ENCODE measurements at places on chromosomes 1 and 21.

DNA sequence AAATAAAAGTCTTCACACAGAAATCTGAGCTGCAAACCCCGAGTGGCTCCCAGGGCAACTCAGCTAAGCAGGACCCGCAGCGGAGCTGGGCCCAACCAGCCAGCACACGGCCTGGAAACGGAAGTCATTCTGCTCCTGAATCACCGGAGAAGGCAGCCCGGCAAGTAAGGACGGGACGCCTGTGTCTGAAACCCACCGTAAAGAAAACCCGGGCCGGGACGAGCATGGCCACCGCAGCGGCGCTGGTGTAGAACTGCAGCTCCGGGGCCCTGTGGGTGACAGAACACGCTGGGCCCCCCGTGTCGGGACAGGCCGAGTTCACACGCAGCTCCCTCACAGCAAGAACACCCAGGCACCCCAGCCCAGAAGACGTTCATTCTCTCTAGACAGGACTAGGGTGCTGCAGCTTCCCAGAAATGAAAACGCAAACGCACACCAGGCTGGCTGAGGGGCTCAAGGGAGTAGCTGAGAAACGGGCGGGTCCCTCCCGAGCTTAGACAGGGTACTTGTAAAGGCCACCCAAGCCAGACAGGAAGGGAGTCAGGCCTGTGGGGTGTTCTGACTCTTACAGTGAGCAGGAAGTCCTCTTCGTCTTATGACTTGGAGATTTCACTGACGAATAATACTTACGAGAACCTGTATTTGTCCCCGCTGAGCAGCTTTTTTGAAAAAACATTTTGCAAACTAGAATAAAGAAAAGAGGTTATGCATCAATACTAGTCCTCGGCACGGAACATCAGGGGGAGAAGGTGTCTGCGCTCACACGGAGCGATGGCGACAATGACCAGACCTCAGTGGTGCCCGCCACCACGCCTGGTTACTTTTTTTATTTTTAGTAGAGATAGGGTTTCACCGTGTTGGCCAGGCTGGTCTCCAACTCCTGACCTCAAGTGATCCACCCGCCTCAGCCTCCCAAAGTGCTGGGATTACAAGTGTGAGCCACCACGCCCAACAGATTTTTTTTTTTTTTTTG, 10.9 kb upstream of the CDK11B start:
- DNase-seq = no peak

DNA sequence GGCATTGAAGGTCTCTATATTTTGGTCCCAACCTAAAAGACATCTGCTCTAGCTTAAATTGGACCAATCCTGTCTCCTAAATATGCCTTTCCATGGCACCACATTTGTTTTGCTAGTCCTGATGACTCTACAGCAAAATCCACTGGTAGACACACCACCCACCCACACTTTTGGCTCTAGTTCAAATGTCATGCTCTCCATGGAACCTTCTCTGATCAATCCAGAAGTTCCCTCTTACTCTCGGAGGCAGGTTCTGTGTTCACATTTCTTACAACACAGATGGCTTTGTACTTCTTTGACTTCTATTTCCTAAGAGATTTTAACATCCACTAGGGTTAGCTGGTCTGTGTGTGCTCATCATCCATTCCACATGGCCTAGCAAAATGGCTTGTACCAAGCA, 151.3 kb downstream of the APP start:
- DNase-seq = no peak

DNA sequence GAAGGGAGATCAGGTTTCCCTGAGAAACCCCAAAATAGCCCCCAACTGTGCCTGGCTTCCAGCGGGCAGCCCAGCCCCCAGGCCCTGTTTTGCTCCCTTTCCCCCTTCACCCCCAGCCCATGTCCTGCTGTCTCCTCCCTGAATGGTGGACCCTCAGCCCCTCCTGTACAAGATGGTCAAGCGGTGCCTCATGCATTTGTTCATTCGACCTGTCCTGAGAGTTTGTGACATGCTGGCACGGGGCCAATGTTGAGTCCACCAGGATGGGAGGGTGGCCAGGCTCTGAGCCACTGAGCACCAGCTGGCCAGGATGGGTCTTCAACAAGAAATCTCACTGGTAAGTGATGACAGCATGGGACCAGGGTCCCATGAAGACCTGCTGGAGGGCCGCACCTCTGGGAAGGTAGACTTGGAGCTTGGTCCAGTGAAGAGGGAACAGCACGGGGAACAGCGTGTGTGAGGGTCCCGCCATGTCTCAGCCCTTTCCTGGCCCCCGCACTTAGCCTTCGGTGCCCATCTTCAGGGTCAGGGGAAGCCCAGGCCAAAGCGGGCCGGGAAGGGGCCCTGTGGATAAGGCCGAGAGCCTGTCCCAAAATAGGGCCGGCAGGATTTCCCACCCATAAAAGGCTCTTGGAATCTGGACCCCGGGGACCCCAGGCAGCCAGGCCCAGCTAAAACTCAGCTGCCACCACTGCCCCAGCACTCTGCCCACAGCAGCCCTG, at the start of gene CALML6:
CALML6 (plus strand) TSS at position 290 of the 722 bp plus-strand sequence; CDS start at position 311, 21 bp downstream.
- DNase-seq = no peak

DNA sequence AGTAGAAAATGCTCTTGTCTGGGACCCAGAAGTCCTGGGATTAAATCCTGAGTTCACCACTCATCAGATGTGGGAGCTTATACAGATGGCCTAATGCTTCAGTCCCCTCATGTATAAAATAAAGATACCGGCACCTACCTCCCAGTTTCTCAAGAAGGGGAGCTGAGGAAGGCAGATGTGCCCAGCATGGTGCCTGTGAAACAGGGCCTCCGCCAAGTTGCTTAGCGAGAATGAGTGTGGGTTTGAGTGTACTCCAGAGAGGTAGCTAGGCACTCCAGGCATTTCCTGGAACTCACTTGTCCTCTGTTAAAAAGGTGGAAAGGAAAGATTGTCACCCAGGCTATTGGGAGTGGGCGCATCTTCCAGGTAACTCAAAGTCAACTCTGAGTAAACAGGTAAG, 37.8 kb downstream of the IER5 start:
- DNase-seq = no peak

GRCh38 chr21:24045775-24046215, 1561.5 kb downstream of the MRPL39 start:
- no peak for DNase-seq

GRCh38 chr1:6401673-6402072, 8.1 kb upstream of the ACOT7 start:
- no peak for DNase-seq

DNA sequence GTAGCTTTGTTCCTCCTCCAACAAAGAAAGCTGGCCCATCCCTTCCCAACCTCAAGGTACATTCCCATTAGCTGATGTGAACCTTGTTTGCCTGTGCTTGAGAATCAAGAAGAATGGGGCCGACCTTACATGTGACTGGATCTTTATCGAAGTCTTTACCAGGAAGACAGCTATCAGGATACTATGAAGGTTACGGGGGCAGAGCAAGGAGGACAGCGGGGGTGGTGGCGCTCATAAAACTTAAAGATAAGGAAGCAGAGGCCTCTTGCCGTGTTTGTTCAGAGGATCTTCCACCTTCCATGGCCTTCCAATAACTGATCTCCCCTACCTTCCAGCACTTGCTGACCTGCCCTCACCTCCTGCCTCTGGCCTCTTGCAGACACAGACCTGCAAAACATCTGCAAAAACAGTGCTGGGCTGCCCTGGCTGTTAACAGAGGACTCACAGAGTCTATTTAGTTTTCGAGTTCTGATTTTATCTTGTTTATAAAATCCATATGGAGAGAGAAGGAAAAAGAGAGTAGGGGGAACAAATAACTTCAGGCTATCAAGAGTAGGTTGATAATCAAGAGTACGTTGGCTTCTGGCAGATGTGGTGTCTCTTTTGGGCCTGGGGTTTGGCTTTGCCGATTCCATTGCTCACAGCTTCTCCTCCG, 198.0 kb downstream of the HUNK start:
- no peak for DNase-seq

GRCh38 chr1:208731981-208732821, 488.0 kb upstream of the PLXNA2 start:
- DNase-seq = peak; percentile 41

DNA sequence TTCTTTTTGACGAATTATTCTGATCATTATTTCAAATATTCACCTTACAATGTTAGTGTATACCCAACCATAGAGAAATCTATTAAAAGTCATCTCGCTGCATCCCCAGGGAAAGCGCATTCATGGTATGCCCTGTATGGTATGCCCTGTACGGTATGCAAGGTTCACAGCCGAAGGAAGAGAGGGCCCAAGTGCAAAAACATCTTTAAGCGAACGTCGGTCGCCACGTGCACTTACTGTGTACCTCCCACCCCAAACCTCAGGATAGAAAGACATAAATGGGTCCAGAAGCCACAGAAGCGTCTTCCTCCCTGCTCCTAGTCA, 14.4 kb downstream of the HLX start:
- no peak for DNase-seq

DNA sequence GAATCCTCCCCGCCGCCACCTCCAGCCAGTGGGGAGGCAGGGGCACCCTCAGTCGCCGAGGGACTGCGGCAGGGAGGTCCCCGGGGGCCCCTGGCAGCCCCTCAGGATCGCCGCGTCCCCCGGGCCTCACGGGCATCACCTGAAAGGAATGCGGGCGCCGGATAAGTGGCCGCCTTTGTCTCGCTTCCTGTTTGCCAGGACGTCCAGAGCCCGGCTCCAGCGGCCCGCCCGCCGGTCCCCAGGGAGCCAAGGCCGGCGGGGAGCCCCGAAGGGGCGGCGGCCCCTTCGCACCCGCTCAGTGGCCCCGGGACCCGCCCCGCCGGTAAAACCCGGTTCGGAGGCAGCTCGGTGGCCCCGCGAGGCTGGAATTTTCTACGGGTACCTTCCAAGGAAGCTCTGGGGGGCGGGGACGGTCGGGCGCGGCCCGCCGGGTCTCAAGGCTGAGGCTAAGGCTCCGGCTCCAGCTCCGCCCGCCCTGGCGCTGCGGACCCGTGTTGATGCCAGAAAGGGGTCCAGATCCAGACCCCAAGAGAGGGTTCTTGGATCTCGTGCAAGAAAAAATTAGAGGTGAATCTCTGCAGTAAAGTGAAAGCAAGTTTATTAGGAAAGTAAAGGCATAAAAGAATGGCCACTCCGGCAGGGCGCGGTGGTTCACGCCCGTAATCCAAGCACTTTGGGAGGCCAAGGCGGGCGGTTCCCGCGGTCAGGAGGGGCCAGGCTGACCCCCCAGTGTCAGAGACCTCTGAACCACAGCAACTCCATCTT, 12.6 kb downstream of the TINAGL1 start:
- DNase-seq = no peak

DNA sequence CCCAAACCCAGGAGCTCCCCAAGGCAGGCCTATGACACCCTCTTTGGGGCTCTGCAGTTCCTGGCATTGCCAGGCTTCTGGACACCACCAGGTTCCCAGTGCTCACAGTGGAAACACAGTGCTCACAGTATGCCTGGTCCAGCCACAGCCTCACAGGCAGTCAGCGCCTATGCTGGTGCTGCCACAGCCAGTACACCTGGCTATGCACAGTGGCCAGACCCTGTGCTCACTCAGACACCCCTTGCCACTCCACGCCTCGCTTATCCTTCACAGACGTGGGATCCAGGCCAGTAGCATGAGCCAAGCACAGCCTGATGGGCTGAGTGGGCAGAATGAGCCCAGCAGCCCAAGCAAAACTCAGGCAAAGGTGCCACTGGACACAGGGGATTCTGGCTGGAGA, 579.2 kb upstream of the ADGRL2 start:
- no peak for DNase-seq

DNA sequence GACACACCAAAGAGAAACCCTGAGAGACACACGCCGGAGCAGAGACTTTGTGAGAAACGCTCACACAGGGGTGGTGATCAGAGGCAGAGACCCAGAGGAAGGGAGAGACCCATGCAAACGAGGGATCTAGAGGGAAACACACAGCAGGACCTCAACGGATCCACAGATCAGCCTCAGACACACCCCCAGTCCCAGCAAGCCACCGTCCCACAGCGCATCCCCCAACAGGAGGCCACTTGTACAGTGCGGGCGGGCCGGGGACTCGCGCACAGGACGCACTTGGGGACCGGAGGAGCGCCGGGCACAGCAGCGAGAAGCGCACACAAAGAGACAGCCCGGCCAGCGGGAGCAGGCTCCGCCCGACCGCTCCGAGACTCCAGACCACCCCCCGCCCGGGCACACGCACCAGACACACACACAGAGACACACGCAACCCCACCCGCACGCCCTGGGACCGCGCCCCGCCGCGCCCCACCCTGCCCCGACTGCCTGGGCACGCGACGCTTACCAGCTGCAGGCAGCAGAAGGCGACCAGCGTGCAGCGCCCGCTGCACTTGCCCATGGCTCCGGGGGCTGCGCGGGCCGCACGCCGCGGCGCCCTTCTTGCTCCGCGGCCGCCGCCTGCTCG, 587 bp downstream of the NKAIN1 start:
- no peak for DNase-seq

- DNase-seq = no peak
These were observed 22.1 kb downstream of the EIF2D start for GRCh38 chr1:206590025-206590758.

GRCh38 chr1:19071674-19072281, 115.3 kb upstream of the IFFO2 start:
- DNase-seq = no peak

DNA sequence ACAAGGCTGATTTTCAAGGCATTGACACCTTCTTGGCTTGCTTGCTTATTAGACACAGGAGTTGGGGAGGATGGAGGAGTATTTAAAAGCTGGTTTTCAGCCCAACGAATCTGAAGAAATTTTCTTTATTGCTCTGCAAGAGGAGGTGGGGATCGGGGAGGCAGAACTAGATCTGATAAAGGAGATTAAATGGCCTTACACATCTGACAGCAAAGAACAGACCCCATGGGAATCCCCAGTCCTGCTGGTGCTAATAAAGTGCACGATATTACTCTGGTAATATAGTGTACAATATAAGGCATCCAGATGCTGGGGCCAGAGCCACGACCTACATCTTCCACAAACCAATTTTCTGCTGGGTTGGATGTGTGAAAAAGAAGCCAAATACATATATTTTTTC, 323.0 kb downstream of the OMA1 start:
- no peak for DNase-seq

- DNase-seq = no peak
These were observed 339.4 kb upstream of the USP24 start for GRCh38 chr1:55554611-55555010.

DNA sequence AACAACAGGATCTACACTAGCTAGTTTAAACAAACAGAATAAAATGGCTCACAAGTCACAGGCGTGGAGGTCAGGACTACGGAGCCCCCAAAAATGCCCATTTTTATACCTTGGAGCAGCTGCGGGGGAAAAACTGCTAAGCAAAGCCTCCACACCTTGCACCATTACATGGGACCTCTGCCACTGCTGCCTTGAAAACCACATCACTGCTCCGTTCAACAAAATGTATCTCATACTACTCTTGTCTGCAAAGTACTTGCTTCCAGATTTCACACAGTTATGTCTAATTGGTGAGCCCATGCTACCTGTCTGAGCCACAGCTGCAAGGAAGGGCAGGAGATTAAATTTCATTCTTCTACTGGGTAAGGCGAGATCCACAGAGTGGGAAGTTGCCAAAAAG, 24.4 kb downstream of the MRPL39 start:
- no peak for DNase-seq

DNA sequence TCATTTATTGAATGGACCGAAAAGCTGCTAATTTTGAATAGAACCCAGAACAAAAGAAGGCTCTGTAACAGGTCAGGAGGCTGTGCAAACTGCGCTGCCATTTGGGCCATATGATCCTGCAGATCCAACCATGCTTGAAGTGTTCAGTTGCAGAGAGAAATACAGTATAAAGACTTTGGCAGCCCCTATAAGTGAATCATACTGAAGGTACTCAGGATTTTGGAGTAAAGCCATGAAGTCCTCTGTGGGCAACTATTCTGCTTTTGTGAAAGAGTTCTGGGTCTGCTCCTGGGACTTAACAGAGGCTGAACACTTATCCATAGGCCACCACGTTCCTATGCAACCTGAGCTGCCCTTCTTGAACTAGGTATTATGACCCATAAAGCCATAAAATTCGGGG, 1613.6 kb upstream of the PRMT6 start:
- DNase-seq = no peak
